ENCODE measurements at places on chromosomes 7 and 10.

DNA sequence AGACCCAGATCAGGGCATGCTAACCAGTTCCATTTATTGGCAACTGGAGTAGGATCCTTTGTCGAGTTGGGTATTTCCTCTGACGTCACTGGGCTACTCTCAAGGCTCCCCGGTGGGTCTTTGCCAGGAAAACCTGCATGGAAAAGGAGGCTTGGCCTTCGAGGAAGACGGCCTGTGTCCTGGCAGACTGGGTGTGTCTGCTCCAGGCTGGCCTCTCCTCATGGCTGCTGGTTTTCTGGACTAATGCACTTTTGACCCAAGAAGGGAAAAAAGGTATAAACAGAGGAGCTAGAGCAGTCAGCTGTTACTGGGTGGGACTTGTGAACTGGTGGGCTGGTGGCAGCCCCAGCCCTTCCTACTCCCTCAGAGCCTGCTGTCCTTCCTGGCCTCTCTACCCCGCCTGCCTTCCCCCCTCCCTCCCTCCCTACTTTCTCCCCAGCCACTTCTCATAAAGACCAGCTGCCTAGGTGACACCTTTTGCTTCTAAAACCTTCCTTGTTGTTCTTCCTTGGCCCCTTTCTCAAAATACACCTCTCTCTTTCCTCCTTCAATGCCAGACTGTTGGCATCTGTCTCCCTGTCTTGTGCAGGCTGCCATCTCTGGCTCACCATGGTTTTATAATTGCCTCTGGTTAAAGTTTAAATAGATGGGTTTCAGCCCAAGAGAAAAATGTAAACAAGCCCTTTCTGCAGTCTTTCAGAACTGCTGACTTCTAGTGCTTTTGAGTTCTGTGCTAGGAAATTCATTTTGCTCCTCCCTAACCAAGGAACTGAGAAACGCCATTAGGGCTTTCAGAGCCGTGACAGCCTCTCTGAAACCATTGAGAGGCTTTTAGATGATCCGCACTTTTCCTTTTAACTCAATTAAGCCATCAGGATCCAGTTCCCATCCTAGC is 101.8 kb upstream of the MKLN1 start:
- no peak for DNase-seq

DNA sequence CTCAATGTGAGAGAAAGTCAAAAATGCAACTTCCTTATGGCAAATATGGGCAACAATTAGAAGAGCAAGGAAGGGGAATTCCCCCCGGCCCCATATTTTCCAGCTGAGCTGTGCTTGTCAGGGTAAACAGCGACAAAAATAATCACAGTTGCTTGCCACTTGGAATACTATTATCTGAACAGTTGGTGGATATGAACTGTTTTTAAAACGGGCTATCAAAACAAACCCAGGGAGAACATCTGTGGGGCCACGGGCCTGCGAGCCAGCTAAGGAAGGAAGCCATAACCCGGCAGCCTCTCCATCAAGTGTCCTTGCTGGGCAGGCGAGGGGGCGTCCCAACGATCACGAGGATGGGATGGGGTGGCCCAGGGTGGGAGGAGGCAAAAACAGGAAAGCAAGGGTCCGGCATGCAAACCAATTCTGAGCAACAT is 228.4 kb downstream of the ARHGAP12 start:
- DNase-seq: no peak

DNA sequence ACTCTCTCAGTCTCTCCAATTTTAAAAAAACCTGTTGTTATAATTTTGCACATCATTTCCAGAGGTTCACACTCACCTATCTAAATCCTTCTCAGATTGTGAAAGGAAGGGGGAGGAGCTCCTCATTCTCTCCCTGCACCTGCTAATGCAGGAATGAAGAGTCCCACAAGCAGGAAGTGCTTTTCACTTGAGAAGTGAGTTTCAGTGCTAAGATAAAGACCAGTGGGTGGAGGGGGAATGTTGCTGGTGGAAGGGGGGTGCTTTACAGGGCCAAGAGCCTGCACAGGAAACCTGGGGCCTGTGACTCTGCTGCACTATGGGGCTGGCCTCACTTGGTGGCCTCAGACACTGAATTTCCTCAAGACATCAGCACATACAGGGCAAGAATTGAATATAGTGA is 176.4 kb downstream of the PTPN20 start:
- no peak for DNase-seq

DNA sequence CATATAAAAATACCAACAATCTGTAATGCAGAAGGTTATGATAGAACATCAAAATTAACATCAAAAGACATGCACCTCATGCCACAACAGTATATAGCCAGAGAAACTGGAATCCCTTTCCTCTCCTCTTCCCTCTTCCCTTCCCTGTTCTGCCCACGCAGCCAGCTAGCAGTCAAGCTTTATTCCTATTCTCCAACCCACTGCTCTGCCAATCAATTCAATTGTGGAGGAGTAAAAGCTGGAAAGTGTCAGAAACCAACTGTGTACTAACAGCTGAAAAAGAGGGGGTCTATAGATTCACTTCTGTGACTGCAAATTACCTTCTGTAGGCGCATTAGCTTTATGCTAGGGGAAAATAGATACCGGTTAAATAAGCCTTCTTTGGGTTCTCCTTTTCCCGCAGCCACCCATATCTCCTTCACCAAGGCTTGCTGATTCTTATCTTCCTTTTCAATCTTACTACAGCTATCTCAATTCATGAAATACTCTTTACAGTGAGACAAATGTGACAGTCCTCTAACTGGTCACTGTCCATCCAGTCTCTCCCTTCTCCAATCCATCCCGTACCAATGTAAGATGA is 16.3 kb downstream of the ABI1 start:
- DNase-seq: no peak

DNA sequence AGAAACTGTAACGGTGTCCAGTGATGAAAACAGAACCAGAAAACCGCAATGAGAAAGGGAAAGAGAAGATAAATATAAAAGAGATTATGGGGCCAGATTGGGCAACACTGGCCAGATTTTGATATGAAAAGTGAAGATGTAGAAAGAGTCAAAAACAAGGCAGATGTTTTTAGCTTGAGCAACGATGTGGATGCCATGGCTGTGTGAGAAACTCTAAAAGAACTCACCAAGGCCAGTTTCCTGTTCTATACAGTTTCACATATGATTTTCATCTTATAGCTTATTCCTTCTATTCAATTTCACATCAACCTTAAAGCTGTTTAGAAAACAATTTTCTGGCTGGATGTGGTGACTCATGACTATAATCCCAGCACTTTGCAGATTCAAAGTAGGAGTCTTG is 36.3 kb downstream of the CSTF2T start:
- no peak for DNase-seq

All from esophagus squamous epithelium (tissue), 5 donors.